ENCODE measurements at places on chromosomes 12 and 14.

DNA sequence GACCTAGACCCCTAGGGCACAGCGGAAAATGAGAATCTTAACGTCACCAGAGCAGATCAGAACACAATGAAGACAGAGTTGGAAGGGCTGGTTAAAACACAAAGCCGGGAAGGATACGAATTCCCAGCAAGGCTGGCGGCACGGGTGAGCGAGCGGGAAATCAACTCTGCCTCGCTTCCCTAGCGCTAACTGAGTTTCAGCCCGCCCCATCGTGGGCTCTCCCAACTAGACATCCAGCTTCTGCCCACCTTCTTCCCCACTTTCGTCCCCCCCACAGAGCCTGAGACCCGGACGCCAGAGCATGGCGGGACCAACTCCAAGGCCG is 377 bp downstream of the CCNT1 start:
- no peak for DNase-seq

DNA sequence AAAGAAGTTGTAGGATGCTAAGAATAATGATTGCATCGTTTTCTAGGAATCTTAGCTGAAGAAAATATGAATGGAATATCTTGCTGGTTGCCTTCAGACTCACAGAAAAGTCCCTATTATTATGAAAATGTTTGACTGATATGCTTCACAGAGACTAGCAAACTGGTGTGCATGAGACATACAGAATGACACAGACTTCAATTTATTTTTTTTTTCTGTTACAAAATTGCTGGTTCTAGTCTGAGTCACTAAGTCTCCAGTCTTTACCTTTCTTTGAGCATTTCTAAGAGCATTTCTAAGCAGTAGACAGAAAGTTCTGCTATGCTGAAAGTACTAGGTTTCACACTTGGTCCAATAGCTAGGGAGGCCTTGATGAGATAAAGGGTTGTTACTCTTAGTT is 377.6 kb upstream of the ATP2B1 start:
- no peak for DNase-seq

GRCh38 chr14:60757567-60758002 is 23.0 kb downstream of the MNAT1 start:
- DNase-seq = no peak

DNA sequence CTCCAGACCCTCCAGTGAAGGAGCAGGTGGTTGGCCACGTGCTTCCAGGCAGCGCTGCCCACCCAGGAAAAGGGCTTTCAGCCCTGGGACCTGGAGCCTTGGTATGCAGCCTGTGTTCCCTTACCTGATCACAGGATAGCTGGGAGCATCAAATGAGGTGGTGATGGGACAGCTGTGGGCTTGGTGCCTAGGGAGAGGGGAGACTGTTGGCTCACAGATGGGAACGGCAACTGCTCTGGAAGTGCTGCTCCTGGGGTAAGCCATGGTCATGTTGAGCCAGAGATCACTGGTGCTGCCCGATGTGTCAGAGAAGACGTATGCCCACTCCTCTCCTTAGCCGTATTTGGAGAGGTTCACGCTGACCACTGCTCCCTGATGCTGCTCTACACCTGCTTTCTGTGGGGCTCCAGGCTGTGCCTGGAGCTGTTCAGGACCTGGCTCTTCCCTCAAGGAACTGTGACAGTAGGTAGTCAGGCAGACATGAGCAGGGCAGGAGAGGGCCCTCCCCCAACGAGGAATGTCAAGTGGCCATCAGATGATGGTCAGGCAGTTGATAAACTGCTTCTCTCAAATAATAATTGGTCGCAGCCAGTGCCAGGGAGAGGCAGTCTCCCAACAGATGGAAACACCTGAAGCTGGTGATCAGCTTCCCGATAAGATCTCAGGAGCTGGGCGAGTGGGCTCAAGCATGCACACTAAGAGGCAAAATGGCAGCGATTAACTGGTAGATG is 2.8 kb upstream of the CYP46A1 start:
- DNase-seq = no peak

DNA sequence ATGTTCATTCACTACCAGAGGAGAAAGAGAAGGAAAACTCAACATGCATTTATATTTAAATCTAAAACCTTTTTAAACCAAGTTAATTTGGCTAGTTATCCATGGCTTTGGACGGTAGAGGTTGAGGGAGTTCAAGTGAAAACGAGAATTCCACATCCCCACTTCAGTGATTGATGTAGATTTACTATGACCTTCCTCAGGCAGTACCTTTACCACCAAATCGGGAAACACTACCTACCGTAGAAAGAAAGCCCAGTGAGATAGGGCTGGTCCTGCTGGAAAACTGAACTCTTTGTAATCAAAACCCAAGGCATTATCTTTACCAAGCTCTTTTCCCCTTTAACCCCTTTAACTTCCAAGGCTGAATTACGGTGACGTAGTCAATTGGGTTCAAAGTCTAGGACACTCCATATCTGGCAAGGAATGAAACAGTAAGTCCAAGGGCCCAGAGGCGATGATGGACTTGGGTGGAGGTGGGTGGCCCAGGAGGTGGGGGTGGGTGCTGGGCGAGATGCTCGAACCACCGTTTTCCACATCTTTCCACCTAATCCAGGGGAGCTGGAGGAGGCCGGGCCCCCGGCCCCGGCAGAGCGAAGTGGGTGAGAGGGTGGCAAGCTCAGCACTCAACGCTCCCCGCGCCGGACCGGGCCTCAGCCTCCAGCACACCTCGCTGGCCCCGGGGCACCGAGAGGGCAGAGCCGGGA is 618 bp downstream of the SEC23A start:
- no peak for DNase-seq

GRCh38 chr12:113689047-113689610 is 217.5 kb upstream of the LHX5 start:
- DNase-seq = no peak

DNA sequence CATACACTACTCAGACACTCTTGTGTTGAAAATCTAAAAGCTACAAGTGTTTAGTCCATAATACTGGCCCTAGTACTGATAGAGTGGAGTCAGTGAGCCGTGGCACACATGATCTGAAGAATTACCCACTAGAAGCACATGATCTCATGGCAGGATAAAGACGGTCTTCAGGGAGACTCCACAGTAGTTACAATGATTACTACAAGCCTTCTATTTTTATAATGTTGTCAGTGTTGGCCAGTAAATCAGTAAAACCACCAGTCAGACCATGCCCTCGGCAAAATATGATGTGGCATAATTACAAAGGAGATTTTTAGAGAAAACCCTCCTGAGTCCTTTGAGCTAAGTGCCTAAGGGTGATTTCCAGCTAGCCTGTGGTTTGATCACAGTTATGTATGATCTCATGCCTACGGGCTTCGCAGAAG is 114.9 kb downstream of the PDZRN4 start:
- DNase-seq = no peak

DNA sequence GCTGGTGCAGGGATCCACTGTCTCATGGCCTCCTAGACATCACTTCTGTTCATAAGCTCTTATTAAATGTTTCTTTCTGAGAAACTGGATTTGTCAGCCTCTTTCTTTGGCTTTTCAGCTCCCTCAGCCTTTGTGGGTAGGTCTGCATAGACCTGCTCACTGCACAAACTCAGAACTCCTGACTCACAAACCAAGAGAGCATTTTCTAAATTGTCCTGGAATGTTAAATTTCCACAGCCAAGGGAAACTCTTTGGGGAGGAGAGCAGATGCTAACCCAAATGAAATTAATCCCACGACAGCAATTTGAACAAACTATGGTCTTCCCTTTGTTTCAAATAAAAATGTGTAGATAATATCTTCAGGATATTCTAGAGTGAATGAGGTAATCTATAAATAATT is 19.5 kb upstream of the CERS5 start:
- no peak for DNase-seq

DNA sequence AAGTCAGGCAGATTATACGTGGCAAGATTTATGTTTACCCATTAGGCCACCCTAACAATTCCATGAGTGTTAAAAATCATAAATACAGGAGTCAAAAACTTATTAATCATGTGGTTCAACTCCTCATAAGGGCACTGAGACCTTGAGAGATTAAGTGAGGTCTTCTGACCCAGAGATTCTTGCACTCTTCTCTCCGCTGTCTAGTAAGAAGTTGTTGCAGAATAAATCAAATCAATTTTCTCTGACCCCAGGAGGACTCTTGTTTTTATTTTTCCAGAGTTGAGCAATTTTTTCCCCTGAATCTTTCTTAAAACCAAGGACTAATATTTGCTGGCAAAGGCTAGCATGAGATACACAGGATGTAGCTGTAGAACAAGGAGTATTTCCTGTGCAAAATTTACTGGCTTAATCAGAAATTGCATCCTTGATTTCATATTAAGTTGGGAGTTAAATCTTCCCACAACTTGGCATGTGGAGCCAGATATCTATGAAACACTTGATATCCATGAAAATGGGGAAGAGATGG is 90.9 kb upstream of the PTHLH start:
- no peak for DNase-seq

DNA sequence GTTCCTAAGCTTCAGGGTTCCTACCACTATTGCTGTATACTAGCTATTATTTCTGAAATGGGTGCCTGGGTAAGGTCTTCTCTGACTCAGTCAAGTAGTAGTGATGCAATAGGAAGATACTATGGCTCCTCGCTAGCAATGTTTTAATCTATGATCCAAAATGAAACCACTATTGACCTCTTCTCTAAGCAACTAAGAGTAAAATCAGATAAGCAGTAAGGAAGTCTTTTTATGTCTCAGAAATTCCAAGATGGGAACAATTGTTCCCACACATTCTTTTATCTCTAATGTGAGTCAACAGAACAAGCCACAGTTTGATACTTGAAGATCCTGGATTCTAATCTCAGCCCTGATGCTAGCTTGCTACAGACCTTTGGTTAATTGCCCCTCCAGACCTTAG is 45.1 kb downstream of the AREL1 start:
- DNase-seq = no peak

DNA sequence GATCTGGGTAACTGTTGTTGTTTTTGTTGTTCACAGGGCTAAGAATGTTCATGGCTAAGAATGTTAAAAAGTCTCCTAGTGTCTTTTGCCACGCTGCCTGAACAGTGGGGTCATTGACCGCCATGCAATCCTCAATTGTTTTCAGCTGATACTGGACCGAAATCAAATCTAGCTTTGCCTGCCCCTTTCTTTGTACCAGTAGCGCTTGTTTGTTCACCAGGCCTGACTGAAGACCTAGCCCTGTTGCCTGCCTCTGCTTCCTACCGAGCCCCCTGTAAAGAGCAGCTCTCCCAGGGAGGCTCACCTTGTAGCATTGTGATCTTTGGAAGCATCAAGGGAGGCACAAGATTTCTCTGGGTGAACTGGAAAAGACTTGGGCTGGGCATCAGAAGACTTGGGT is 6.7 kb downstream of the PSEN1 start:
- no peak for DNase-seq

- no peak for DNase-seq
Measured at GRCh38 chr14:23577004-23577681, 1.4 kb downstream of the JPH4 start.

- DNase-seq = no peak
Measured at GRCh38 chr12:47705229-47705565, 633 bp downstream of the RPAP3 start.

DNA sequence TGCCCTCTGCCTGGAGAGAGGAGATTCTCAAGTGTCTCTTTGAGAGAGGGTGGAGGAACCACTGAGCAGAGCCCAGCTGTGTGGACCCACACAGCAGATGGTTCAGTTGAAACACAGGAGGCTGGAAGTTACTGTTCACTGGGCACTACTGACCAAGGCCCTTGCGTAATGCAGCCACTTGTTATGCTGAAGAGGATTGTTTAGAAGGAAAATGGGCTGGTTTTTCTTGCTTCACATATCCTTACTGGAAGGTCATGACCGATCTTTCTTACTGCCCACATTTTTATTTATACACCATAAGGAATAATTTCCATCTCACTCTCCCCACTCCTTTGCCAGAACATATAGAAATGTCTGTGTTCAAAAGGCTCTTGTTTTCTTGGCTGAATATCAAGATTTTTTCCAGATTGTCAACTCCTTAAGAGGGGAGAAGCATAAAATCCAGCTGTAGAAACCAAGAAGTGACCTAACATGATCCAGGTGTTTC is 375.1 kb upstream of the DDHD1 start:
- DNase-seq = no peak

DNA sequence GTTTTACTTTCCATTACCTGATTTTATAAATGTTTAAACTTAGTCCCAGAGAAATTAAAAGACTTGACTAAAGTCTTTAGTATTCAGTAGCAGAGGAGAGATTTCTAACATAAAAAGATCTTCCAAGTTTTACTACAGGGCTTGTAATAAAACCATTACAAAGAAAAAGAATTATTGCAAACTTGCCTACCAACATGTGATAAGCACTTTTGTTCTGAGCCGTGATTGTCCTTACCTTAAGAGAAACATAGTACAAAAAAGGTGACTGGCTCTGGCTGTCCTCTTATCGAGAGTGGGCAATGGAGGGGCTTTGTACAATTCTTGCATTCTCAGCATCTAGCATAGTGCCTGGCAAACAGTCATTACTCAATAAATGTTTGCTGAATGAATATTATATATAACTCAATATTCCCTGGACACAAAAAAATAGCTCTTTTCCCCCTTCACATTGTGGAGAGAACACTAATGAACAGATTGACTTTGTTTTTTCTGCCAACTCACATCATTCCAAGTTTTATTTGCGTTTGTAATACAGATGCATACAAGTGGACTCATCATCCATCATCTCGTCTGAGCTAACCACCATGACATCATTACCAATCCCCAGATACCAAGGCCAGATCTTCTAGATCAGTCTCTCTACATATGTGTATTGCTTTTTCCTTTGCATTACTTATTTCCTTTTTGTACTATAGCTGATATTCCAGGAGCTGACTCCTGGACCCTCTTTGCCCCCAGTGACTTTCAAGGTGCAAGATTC is 192.8 kb upstream of the EEA1 start:
- DNase-seq = no peak

- no peak for DNase-seq
Measured at GRCh38 chr12:11885261-11886038, 185.3 kb upstream of the BCL2L14 start.

DNA sequence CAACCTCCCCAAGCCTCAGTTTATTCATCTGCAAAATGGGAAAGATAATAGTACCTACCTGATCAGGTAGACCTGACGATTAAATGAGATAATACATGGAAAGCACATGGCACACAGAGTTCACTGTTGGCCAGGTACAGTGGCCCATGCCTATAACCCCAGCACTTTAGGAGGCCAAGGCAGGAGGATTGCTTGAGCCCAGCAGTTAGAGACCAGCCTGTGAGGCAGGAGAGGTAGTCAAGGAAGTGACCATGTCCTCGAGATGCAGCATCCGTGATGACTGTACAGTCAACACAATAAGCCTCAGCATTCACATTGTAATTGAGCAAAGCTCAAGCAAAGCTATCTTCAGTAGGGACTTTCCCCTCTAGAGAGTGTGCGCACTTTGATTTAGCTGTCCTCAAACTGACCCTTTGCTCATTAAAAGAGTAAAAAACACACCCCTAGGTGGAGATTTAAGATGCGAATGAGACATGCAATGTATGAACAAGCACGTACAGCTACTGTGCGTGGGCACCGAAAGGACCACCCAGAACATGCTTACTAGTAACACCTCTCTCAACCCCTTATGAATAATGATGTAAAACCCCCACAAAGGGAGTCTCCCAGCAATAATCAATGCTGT is 9.9 kb downstream of the ISCU start:
- no peak for DNase-seq

GRCh38 chr12:2019126-2019525 is 14.9 kb upstream of the DCP1B start:
- no peak for DNase-seq

- no peak for DNase-seq
Measured at GRCh38 chr12:12381982-12382381, 25.1 kb downstream of the BORCS5 start.
